ENCODE measurements at places on chromosomes 5 and 9.

DNA sequence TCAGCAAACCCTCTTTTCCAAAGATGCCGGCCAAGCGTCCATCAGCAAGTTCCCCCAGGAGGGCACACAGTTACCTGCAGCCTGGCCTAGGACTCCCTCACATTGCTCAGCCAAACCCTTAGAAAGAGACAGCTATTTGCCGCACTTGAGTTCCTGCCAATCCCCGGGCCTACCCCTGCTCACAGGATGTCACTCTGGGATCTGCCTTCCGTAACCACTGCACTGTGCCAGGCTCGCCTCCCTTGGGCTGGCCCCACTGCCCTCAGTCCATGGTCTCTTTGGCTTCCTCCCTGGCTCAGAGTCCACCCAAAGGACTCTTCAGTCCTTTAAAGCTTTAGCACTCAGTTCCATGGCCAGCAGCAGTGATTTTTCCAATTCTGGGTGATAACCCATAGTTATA lies 128.3 kb downstream of the NSG2 start:
- no peak for DNase-seq

- DNase-seq, result no peak
Observed at GRCh38 chr5:71697967-71698366, 21.1 kb upstream of the CARTPT start.

DNA sequence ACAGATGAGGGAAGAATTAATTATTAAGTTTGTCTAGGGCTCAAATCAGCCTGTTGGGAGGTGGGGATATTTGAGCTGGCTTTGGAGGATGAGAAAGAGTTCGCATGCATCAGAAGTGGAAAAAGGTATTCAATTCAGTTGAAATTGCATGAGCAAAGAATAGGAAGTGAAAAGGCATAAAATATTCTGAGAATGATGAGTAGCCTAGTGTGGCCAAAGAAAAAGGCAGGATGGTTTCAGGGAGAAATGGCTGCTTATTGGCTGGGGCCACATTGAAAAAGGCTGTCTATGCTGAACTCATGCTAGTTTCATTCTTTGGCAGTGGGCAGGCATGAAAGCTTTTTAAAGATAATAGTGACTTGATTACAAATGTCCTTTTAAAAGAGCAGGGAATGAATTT lies 235.4 kb upstream of the RIOK2 start:
- DNase-seq, result no peak

DNA sequence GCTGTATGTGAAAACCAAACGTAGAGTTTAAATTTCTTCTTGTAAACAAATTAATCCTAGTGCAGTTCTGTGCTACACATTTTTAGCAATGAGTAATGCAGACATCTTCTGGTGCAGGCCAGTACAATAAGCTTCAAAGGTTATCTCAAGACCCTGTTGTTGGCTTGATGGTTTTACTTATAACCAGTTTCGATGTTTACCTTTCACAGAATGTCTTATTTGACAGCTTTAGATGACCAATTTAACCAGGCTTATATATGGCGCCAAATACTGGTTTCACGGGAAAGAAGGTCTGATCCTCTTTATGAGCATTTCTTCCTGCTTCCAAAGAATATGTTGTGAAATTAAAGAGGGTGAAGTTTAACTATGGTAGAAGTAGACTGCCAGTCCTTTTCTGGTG lies 9.9 kb downstream of the ZFAND5 start:
- no peak for DNase-seq

GRCh38 chr9:124366476-124367220 lies 48.6 kb downstream of the PSMB7 start:
- DNase-seq, result no peak

- DNase-seq, result no peak
Observed at GRCh38 chr5:142320430-142320738, 4.4 kb downstream of the SPRY4 start.

DNA sequence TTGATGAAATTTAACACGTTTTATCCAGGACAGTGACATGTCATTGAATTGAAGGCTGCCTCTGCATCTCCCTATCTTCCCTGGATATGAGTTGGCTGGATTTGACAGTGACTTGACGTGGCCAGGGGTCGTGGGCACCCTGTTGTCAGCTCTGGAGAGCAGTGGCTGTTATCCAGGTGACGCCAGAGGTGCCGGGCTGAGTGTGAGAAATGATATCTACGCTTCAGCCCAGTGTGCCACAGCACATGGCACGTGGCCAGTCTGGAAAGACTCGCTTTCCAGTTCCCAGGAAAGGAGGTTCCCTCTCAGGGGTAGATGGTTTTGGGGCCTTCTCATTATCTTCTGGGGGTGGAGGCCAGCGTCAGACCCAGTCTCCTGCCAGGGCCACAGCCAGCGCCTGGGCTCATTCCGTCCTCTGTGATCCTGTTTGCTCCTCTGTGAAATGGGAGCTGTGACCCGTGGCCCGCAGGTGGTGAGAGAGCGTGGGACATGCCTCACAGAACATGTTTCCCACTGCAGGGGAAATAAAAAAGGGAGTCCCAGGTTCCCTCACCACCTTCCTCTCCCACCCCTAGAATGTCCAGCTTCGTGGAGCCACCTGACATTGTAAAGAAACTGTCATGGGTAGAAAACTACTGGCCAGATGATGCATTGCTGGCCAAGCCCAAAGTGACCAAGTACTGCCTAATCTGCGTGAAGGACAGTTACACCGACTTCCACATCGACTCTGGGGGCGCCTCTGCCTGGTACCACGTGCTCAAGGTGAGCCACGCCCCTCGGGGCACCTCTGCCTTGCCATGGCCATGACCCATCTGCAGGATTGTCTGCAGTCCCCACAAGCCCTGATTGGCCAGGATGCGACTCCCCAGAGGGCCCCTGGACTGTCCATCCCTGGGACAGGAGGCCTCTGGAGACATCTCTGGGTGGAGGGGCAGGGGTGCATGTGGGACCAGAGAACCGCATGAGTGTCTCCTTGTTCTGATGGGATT lies 76.5 kb downstream of the PHF2 start:
- no peak for DNase-seq

All from activated naive CD4-positive, alpha-beta T cell (primary cell).